IMR-90 (cell line): ENCODE measurements at places on chromosomes 7 and 10.

GRCh38 chr7:18913106-18913505 lies 204.3 kb downstream of the TWIST1 start:
- no peak for DNase-seq

DNA sequence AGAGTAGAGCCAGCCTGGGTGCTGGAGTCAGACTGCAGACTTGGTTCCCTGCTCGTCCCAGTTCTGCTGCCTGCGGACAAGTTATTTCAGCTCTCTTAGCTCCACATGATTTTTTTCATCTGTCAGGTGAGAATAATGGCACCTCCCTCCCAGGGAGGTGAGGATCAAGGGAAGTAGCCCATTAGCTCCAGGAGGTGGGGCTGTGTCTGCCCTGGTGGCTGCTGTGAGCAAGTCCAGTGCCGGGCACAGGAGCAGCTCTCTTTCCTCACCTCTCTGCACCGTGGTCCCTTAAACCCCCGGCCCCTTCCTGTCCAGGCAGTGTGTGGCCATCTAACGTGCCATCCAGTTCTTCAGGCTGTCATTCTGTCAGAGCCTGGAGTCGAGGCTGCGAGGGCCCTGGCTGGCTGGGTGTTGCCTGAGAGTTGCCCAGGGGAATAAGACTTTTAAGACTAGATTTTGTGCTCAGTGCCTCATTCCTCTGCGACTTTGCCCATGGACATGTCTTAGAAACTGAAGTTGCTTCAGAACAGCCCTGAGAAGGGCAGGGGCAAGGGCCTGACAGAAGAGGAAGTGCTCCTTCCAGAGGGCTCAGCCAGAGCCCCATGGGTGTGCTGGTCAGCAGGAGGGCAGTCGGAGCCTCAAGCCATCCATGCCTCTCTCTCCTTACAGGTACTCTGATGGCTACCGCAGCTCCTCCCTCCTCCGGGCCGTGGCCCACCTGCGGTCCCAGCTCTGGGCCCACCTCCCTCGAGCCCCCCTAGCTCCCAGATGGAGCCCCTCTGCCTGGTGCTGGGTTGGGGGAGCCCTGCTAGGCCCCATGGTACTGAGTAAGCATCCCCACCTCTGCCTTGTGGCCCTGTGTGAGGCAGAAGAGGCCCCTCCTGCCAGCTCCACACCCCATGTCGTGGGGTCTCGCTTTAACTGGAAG lies 5.0 kb downstream of the ABCB8 start:
- DNase-seq = no peak

GRCh38 chr10:59383436-59383835 lies 21.1 kb upstream of the FAM13C start:
- peak; percentile 54 for DNase-seq

GRCh38 chr7:71131256-71132126 lies 453 bp upstream of the GALNT17 start:
- DNase-seq = no peak

GRCh38 chr10:131848741-131849590 lies 51.8 kb upstream of the PPP2R2D start:
- DNase-seq = no peak

GRCh38 chr10:19629567-19629966 lies 186.7 kb upstream of the PLXDC2 start:
- DNase-seq = peak; percentile 67

DNA sequence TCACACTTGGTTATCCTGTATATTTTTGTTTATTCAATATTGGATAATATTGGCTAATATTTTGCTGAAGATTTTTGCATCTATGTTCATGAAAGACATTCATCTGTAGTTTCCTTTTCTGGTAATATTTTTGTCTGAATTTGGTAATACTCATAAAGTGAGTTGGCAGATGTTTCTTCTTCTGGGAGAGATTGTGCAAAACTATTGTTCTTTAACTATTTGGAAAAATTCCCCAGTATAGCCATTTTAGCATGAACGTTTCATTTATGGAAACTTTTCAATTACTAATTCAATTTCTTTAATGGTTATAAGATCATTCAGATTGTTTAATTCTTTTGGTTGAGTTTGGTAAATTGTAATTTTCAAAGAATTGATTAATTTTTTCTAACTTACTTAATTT lies 560.8 kb upstream of the FZD8 start:
- DNase-seq = no peak

DNA sequence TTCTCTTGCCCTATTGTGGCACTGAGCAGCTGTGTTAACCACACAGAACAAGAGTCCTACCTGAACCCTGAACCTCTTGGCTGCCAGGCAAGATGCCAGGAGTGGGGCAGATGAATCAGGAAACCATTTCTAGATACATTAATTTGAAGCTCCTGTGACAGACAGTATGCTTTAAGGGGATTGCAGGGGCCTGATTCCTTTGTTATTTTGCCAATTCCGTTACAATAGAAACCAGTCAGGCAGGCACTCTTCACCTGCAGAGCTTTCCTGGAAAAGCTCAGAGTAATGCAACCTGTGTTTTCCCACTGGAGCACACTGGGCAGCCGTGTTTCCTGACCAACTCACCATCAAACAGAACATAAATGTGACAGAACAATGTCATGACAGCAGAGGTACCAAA lies 233.1 kb downstream of the BMPER start:
- DNase-seq = no peak

DNA sequence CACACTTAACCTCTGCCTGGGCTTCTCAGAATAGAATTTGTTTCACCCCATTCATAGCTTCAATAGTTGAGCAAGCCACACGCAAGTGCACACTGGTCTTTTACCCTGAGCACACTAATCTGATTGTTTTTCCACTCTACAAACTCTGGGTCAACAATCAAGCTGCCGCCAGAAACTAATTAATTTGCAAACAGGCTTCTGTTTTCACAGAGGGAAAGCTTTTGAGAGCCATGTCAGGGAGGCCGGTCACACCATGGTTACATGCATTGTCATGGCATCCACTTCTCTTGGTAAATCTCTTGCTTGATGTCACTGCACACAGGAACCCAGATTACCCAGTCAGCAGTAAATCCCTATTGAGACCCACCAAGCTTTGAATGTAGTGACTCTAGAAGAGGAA lies 154.2 kb downstream of the SEMA3A start:
- DNase-seq = no peak

GRCh38 chr10:22681783-22682183 lies 32.6 kb downstream of the PIP4K2A start:
- peak; percentile 74 for DNase-seq

DNA sequence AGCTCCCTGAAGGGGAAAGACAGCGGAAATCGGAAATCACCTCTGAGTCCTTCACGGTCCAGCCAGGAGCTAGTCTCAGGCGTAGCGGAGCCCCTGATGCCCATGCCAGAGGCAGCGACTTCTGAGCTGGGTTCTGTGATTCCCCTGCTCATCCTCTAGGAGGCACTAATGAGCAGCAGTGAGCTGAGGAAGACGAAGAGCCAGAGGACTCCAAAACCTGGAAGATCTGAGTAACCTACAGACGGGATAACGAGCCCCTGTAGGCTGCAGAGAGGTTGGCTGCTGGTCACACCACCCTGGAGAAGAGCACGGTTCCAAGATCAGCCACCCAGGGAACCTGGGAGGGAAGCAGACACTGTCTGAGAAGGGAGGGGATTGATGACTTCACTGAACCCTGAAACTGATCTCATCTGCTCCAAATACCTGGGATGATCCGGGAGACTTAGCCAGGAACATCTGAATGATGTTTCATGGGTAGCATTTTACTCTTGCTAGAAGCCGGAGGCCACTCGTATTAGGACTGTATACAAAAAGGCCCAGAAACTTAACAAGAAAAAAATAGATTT lies 304.1 kb downstream of the PAXIP1 start:
- DNase-seq = no peak

DNA sequence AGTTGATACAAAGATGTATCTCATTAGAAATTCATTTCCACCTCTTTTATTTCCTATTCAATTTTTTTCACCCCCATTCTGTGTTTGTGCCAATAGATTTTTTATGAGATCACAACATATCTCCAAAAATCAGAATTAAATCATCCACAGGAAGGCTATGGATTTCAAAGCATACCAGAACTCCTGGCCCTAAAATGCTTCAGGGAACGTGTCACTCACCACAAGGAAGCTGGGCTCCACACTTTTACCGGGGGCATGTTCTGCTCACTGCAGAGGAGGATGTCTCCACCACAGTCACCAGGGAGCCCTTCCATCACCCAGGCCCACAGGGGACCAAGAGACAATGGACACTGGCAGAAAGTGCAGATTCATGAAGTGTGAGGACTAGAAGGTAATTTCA lies 456.8 kb downstream of the KCNMA1 start:
- peak; percentile 58 for DNase-seq

GRCh38 chr10:15180736-15181135 lies 12.2 kb upstream of the NMT2 start:
- no peak for DNase-seq

- DNase-seq = no peak
Observed at GRCh38 chr7:98056580-98056979, 50.1 kb upstream of the LMTK2 start.

- no peak for DNase-seq
Observed at GRCh38 chr10:43294241-43294658, 27.4 kb upstream of the RASGEF1A start.
